ENCODE measurements at places on chromosomes 2 and 18. TPM values are rescaled to one million over a fixed set of nuclear protein-coding genes. Genes with fewer than 3 reads are reported as not detected.

PRKAG3 gene
- total RNA-seq, result not detected

SULT6B1 gene
- not detected for total RNA-seq

C2orf72 gene
- total RNA-seq, result 3.2 TPM

CNDP1 gene
- not detected for total RNA-seq

VSNL1 gene
- total RNA-seq, result not detected

TRIB2 gene
- total RNA-seq, result 43.2 TPM

PTRHD1 gene
- total RNA-seq, result 55.1 TPM

DOK1 gene
- 6.2 TPM for total RNA-seq

SERPINB7 gene
- total RNA-seq, result not detected

FBXO48 gene
- 0.74 TPM for total RNA-seq

DNAJC5G gene
- total RNA-seq, result not detected

SKOR2 gene
- not detected for total RNA-seq

LOXHD1 gene
- not detected for total RNA-seq

REG1A gene
- 4.3 TPM for total RNA-seq

DAW1 gene
- 0.26 TPM for total RNA-seq

UCN gene
- total RNA-seq, result 4.4 TPM

R3HDM1 gene
- 62.6 TPM for total RNA-seq

LONRF2 gene
- total RNA-seq, result 12.9 TPM

MGAT4A gene
- 4.4 TPM for total RNA-seq

GPATCH11 gene
- 7.1 TPM for total RNA-seq

MC4R gene
- not detected for total RNA-seq

PAX8 gene
- total RNA-seq, result 0.15 TPM

MOCOS gene
- total RNA-seq, result 3.0 TPM

ALPG gene
- 65.3 TPM for total RNA-seq

REG3G gene
- not detected for total RNA-seq

AQP12A gene
- not detected for total RNA-seq

LAMA3 gene
- 8.1 TPM for total RNA-seq

LDLRAD4 gene
- 0.28 TPM for total RNA-seq

SERTAD2 gene
- total RNA-seq, result 24.3 TPM

CCL20 gene
- not detected for total RNA-seq

WNT10A gene
- 9.2 TPM for total RNA-seq

TBR1 gene
- not detected for total RNA-seq

GAREM2 gene
- 12.4 TPM for total RNA-seq

DPP10 gene
- total RNA-seq, result not detected

NOSTRIN gene
- total RNA-seq, result not detected

DNAH7 gene
- total RNA-seq, result 0.98 TPM

HOXD13 gene
- total RNA-seq, result not detected

KCNF1 gene
- 0.39 TPM for total RNA-seq

ACKR3 gene
- total RNA-seq, result not detected

XDH gene
- total RNA-seq, result 0.08 TPM

DSC1 gene
- total RNA-seq, result not detected

TSGA10 gene
- 7.5 TPM for total RNA-seq

BIRC6 gene
- total RNA-seq, result 73.1 TPM

CYTIP gene
- 0.57 TPM for total RNA-seq

PNO1 gene
- 37.7 TPM for total RNA-seq

REG1B gene
- total RNA-seq, result 2.0 TPM
